ENCODE measurements at places on chromosomes 16 and 17. TPM values are rescaled to one million over a fixed set of nuclear protein-coding genes. Genes with fewer than 3 reads are reported as not detected.

KRTAP3-2 gene
- not detected for total RNA-seq

LRRC36 gene
- total RNA-seq, result not detected

GRCh38 chr17:46195217-46195855 is 2.1 kb upstream of the KANSL1 start:
- DNase-seq, result no peak
- peaks cover 46% of the 10 kb centered on the region for H3K4me1 ChIP-seq
- no peak overlapping the region for H3K27ac ChIP-seq
- H3K4me3 ChIP-seq, result no peak overlapping the region
- no peaks in the 10 kb centered on the region for H3K36me3 ChIP-seq
- H3K27me3 ChIP-seq, result no peaks in the 10 kb centered on the region

GRCh38 chr17:50787106-50787505 is 19.8 kb upstream of the ANKRD40CL start:
- no peak for DNase-seq
- H3K27me3 ChIP-seq, result no peaks in the 10 kb centered on the region
- no peaks in the 10 kb centered on the region for H3K4me1 ChIP-seq
- no peak overlapping the region for H3K27ac ChIP-seq
- H3K36me3 ChIP-seq, result no peaks in the 10 kb centered on the region

DNA sequence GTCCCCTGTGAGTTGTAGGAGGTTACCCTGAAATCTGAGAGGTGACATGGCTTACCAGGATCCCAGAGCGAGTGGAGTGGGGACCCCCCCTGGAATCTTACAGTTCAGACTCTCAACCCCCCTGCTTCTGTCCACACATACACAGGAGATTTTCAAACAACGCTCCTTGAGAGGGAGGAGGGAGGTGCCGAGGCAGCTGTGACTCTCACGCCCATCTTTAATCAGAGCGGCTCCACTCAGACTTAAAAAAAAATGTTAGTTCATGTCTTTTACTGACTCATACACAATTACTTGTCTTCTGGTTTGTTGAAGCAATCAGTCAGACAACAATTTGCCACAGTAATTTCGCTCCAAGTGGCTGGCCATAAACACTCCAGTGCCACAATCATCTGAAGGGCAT is 15.4 kb upstream of the TMEM220 start:
- DNase-seq, result no peak
- H3K27me3 ChIP-seq, result no peaks in the 10 kb centered on the region
- H3K4me1 ChIP-seq, result peaks cover 5% of the 10 kb centered on the region
- no peaks in the 10 kb centered on the region for H3K36me3 ChIP-seq
- no peak overlapping the region for H3K4me3 ChIP-seq

DNA sequence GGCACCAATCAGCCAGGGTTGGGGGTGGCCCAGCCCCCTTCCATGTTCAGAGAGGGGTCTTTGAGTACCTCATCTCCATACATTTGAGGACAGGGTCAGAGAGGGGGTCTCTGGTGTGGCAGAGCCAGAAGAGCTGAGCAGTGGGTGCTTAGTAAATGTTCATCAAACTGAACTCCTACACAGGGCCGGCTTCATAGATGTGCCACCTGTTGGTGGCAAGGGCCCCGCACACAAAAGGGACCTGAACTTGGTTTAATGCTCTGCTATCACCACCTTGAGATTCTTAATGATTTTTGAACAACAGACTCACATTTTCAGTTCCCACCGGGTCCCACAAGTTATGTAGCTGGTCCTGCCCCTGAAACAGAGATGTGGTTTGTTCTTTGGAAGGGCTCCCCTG is 9.0 kb upstream of the C1QL1 start:
- no peak overlapping the region for H3K4me3 ChIP-seq
- peaks cover 13% of the 10 kb centered on the region for H3K4me1 ChIP-seq
- H3K36me3 ChIP-seq, result no peaks in the 10 kb centered on the region
- H3K27me3 ChIP-seq, result no peaks in the 10 kb centered on the region
- no peak overlapping the region for H3K27ac ChIP-seq

DNA sequence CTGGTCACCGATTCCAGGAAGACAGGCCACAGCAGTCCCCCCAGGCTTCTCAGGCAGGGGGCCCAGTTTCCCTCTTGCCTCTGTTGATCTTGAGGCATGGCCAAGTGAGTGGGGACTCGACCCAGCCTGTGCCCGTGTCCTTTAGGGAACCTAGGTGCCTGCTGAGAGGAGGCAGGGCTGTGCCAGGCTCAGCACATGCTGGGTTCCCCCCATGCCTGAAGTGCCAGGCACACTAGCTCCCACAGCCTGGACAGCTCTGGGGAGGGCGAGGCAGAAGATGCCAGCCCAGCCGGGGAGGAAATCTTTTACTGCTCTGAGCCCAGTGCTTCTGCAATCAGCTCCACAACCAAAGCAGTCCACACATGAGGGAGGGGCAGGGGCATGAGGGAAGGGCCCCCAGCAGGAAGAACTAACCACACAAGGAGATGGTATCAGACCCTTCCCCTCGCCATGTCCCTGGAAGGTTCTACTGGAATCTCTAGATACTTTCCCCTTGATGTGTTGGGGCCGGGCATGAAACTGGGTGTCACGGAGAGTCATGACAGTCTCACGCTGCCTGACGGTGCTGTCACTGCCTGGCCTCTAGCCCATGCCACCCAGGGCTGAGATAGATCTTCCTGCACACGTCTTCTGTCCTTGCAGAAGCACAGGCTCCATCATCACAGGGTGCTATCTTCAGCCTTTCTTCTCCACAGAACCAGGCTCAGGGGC is 25.5 kb downstream of the MYO18A start:
- DNase-seq, result no peak
- no peaks in the 10 kb centered on the region for H3K36me3 ChIP-seq
- H3K4me1 ChIP-seq, result peaks cover 26% of the 10 kb centered on the region
- peak overlapping the region; percentile 6 for H3K27ac ChIP-seq
- H3K4me3 ChIP-seq, result peak overlapping the region; percentile 28

DNA sequence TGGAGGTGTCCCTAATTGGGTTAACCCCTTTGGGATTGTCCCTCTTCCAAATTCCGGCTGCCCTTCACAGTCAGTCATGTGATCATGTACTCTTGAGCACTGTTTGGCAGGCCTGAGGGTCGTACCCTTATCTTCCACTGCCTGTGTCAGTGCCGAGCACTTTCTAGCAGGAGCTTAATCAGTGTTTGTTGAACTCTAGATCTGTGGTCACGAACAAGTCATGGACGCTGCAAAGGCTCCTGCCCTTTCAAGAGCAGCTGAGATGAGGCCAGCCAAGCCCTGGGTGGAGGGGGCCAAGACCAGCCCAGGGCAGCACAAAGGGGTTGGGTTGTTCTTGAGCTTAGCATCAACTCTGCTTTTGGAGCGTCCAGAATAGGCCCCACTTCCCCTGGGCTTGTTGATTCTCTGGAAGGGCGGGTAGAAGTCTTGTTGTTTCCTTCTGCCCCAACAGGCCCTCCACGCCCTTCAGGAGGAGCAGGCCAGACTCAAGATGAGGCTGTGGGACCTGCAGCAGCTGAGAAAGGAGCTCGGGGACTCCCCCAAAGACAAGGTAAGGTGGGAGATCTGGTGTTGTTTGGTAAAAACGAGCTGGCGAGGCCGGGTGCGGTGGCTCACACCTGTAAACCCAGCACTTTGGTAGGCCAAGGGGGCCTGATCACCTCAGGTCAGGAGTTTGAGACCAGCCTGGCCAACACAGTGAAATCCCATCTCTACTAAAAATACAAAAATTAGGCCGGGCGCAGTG is 5.3 kb downstream of the IFI35 start:
- no peak overlapping the region for H3K27ac ChIP-seq
- no peak for DNase-seq
- no peak overlapping the region for H3K4me3 ChIP-seq
- H3K36me3 ChIP-seq, result peaks cover 12% of the 10 kb centered on the region
